Pulmonary artery endothelial cell (primary cell): ENCODE measurements at places on chromosomes 6 and 20. TPM values are rescaled to one million over a fixed set of nuclear protein-coding genes. Genes with fewer than 3 reads are reported as not detected.

Gene TXLNB
- 0.07 and 0.21 TPM in 2 replicates for total RNA-seq

Gene AIF1
- total RNA-seq = not detected in 2 replicates

Gene CRIP3
- not detected in 2 replicates for total RNA-seq

Gene SYCP2L
- total RNA-seq = not detected in 2 replicates

Gene BEND6
- total RNA-seq = 1.2 and 1.8 TPM in 2 replicates

Gene DLL1
- total RNA-seq = 1.8 and 2.1 TPM in 2 replicates

Gene BFSP1
- 2.4 and 2.9 TPM in 2 replicates for total RNA-seq

Gene ARID1B
- 26.4 and 32.8 TPM in 2 replicates for total RNA-seq

Gene PHF10
- 40.4 and 42.3 TPM in 2 replicates for total RNA-seq

Gene LY6G5C
- 0.86 and 0.88 TPM in 2 replicates for total RNA-seq
